ENCODE measurements at places on chromosomes 6 and 20.

GRCh38 chr6:165249808-165250207 lies 59.6 kb downstream of the C6orf118 start:
- no peak for DNase-seq

DNA sequence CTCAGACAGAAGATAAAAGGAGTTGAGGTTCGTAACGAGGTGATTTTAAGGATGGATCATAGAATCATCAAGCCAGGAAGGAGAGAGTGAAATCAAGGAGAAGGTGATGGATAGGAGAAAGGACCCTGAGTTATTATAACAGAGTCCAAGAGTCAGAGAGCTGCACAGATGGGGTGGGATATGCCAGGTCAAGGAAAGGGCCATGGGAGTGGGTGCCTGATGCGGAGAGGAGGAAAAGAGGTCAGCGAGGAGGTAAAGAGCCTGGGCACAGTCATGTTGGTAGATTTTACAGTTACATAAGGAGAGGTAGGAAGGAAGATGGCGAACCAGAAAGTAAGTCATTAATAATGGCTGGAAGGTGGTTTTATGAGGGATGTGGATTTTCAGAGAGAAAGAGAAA lies 114.9 kb downstream of the LAMA2 start:
- no peak for DNase-seq

DNA sequence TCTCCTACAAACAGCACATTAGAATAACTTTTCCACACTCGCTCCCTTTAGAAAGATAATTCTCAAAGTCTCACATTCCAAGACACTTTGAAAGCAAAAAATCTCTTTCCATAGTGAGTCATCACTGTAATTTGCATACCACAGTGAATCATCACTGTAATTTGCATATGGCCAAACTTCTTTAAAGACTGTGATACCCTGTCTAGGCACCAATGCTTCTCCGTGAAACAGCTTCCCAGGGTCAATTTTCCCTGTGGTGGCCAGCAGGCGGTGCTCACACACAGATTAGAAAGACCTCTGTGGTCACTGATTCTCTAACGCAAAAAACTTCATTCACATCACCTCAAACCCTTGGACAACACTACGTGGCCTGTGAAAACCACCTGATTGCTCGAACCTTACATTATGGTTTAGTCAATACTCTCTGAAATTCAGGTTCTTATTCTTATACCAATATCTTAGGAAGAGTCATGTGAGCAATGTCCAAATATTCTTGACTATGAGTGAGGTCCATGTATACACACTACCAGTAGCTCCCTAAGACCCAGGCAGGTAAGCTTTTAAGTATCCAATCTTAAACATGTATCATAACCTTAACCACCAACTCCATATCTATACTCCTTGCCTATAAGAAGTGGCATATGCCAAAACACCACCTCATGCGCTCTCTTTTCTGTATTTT lies 78.5 kb upstream of the PHACTR1 start:
- DNase-seq, result peak; percentile 4

DNA sequence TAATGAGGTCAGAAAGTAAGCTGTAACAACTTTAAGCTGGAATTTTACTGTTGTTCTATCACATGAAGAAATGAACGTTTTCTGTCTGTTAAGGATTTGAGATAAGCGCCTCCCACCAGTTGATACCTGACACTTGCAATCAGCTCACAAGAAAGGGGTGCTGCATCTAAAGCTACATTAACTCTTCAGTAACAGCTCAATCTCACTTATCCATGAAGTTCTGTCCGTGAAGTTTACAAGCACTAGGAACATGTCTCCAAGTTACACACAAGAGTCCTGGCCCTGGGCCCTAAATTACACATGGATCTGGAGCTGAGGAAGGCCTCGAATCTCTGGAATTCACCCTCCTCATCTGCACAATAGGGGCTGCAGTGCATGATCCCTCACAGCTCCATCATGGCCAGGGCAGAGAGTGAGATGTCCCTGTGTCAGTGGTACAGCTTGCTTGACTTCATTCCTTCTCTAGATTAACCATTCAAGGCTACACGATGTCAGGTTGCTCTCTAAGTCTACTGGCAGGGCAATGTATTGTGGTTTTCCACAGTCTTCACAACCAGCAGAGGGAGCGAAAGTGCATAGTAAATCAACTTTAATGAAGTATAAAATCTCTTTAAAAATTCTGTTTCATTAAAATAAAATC lies 182.4 kb upstream of the MCHR2 start:
- no peak for DNase-seq

GRCh38 chr6:31128093-31128676 lies 7.9 kb upstream of the CDSN start:
- peak; percentile 26 for DNase-seq

GRCh38 chr6:48169635-48170034 lies 58.6 kb upstream of the PTCHD4 start:
- no peak for DNase-seq

GRCh38 chr6:99608059-99608885 lies 1.6 kb downstream of the PRDM13 start:
- no peak for DNase-seq

- no peak for DNase-seq
Measured at GRCh38 chr20:53098621-53099020, 126.5 kb downstream of the TSHZ2 start.

GRCh38 chr20:37564388-37565133 lies 36.9 kb upstream of the BLCAP start:
- no peak for DNase-seq

DNA sequence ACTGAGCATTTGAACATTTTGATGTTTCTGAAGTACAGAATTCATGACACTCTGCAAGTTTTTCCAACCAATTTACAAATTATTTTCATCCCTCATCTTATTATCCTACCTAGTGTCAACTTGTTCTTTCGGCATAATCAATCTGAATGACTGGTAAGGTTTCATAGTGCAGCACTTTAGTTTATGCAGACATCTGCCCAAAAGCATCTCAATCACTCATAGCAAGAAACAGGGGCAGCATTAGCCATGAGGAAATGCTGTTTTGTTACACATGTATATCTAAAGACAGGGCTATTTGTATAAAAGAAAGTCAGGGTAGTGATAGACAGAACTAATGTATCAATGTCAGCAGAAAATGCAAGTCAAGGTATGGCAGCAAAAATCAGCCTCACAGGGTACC lies 378.1 kb upstream of the AGPAT4 start:
- DNase-seq, result no peak

- DNase-seq, result no peak
Measured at GRCh38 chr20:31716818-31717477, 5.7 kb downstream of the BCL2L1 start.

GRCh38 chr20:5448449-5449118 lies 131.8 kb upstream of the PROKR2 start:
- DNase-seq, result peak; percentile 70

GRCh38 chr6:109096208-109096607 lies 901 bp downstream of the CEP57L1 start:
- no peak for DNase-seq

- no peak for DNase-seq
Measured at GRCh38 chr6:43826730-43827129, 56.7 kb downstream of the VEGFA start.

DNA sequence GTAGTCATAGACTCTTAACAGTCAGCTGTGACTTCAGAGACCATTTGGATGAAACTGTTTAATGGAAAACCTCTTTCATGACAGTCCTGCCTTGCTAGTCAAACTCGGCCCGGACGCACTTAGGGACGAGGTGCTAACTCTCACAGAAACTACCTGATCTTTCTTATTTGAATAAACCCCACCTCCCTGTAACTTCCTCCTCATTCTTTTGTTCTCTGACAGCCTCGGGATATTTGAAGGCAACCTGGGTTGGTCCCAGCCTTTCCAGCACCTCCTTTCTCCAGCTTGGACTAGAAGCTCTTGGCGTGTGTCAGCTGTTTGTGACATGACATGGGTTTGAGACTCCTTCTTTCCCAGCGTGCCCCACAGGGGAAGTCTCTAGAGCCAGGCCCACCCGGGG lies 175.3 kb upstream of the EXOC2 start:
- no peak for DNase-seq

DNA sequence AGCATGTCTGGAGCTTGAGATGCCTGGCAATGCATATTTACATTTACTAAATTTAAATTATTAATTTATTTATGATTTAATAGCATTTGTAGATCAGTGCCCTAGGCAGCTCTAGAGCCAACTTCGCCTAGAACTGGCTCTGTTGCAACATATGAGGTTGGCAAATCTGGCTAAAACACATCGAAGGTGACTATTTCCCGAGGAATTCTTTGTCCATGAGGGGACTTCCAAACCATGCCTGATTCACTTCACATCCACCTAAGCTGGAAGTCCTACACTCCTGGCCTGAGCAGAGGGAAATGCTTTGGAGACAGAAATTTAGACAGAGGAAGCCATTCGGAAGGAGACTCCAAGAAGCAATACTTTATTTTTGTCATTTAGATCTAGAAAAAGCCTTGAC lies 211.0 kb upstream of the ARG1 start:
- DNase-seq, result no peak

- DNase-seq, result peak; percentile 22
Measured at GRCh38 chr6:35804996-35805736, at the start of gene LHFPL5. Gene LHFPL5, plus strand, starts transcription at chr6:35805352. Its CDS starts 319 bp downstream, at chr6:35805671.

GRCh38 chr6:17836293-17836692 lies 129.6 kb upstream of the NUP153 start:
- no peak for DNase-seq

All from NCI-H187 (cell line).